ENCODE measurements at places on chromosomes 6 and 20.
A peak's percentile ranks its signal among the peaks of the same experiment; 100 is the strongest.

- DNase-seq, result no peak
Measured at GRCh38 chr6:105982761-105983540, 103.2 kb upstream of the PRDM1 start.

GRCh38 chr20:10745790-10746189 is 72.0 kb upstream of the JAG1 start:
- no peak for DNase-seq

- no peak for DNase-seq
Measured at GRCh38 chr6:98067375-98067774, 767.0 kb upstream of the POU3F2 start.

DNA sequence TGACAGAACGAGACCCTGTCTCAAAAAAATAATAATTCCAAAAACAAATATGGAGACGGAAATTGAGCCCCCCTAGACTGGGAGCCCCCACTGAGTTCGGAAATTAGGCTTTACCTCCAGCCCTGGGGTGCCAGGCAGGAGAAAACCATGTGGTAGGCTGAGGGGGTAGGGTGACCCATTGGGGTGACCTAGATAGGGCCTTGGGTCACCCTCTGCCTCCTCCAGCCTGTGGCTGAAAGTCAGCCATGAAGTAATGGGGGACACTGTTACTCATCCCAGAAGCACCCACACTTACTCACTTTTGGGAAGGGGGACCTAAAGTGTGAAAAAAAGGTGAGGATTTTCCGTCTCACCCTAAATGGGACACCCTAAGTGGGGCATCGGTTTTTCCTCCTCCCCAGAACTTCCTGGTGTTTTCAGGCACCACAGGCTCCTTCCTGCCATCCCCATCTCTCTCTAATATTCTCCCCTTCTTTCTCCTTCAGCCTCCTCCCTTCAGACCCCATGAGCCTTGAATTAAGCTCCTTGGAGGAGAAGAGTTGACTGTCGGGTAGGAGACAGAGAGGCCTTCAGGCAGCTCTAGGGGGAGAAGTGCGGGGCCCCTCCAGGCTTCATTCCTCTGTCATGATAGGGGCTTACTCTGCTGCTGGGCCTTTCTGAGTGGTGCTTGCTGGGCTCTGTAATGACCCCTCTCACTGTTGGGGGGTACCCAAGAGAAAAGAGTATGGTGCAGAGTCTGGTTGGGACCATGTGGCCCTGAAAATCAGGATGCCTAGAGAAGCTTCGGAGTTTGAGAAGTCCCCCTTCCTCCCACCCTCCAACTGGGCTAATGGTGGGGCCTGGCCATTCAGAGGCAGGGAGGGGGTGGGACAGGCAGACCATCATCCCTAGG is 2.4 kb downstream of the LTB start:
- DNase-seq, result no peak

DNA sequence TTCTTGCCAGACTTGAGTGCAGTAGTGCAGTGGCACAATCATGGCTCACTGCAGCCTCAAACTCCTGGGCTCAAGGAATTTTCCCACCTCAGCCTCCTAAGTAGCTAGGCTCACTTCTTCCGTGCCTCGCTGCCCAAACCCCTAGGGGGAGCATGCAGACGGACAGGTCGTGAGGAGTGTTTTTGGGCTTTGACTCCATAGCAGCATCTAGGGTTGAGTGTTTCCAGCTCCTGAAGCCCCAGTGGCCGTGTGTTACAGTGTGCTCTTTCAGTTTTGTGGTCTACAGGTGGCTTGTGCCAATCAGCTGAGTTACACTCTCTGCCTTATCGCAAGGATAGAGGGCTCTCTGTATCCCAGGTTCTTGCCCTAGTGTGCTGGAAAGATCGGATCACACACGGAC is 33.4 kb downstream of the NCOA3 start:
- no peak for DNase-seq

GRCh38 chr20:33675136-33675959 is 1.1 kb upstream of the NECAB3 start:
- DNase-seq, result no peak

GRCh38 chr6:110933912-110934311 is 24.6 kb upstream of the GTF3C6 start:
- DNase-seq, result no peak

DNA sequence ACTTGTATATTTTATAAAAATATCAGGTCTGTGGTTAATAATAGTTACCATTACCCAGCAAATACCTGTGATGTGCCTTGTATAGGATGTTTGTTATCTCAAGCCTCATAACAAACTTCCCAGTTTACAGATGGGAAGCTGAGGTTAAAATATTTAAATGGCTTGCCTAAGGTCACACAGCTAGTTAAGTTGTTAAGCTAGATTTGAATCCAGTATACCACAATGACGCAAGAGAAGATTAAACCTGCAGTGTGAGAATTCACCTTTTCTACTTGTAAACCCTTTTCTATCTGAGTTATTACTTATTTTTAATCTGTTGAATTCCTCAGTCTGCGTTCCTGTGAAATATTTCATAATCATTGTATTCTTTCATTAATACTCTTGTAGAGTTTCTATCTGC is 4.9 kb downstream of the DSP start:
- no peak for DNase-seq

DNA sequence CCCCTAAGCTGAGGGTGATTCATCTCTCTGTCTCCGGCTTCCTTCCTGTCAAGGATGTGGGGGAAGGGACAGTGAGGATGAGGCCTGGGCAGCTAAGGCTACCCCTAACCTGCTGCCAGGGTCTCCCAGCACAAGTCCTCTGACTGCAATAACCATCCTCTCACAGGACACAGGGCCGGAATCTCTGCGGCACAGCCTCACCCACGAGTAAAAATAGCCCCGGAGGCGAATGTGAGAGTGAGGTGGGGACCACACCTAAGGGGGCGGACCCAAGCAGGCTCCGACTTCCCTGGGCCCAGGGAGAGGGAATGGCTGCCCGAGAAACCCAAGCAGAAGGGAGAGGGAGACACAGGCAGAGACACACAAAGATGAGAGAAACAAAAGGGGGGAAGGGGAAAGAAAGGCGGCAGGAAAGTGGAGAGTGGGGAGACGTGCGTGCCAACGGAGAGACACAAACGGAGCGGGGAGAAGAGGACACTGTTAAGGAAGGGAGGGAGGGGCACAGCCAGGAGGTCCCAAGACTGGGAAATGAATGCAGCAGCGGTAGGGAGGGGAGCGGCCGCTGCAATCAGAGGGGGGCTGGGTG is 1.4 kb downstream of the CLIC1 start:
- DNase-seq, result peak; percentile 56

DNA sequence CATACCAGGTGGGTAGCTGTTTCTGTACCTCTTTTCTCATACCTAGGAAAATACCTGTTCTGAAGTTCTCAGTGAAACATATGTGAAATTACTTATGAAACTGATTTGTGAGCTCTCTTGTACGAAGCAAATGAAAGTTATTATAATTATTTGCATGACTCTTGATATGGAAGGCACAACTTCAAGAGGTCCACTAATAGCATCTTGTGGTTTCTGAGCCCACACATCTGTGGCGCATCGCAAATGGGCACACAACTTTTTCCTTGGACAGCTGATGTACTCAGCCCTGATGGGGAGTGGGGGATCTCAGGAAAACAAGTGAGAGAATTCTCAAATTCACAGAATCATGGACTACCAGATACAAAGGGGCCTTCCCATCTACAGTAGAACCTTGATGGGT is 432.3 kb downstream of the CD83 start:
- DNase-seq, result no peak

GRCh38 chr20:54284928-54285704 is 77.2 kb downstream of the PFDN4 start:
- DNase-seq, result no peak

DNA sequence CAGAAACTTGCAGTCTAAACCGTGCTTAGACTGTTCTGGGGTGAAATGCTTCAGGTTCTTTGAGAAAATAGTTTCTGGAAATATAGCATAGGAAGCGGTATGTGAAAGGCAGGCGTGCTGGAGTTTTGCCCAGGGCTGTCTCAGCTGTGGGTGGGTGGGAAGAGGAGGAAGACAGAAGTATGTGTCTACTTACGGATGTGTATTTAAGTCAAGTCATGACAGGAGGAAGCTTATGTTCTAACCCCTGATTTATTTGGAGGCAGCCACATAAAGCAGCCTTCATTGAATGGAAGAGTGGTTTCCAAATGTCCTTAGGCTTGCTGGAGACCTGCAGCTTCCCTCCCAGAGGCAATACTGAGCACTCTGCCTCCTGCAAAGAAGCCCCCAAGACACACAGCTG is 345.8 kb upstream of the PRND start:
- no peak for DNase-seq

DNA sequence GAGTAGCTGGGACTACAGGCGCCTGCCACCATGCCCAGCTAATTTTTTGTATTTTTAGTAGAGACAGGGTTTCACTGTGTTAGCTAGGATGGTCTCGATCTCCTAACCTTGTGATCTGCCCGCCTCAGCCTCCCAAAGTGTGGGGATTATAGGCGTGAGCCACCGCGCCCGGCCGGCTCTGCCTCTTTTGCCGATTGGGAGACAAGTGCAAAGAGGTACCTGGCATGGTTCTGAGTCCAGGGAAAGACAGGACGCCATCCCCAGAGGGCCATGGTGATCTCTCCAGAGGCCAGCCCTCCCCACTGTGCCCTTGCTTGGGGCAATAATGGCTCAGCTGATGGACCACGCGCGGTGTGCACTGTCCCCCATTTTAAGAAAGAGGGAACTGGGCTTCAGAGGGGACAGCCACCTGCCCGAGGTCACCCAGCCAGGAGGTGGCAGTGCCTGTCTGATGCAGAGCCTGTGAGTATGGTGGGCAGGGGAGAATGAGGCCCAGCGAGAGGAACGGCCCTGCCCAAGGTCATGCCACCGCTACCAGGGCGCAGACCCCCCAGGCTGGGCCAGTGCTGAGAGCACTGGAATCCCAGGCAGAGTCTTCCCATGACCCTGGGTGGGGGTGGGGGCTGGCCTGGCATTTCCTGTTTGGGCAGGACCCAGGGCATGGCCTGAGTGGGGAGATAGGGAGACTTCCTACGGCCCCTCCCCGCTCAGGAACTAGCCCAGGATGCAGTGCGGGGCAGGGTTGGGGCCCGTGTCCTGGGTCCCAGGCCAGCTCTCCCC is 61.0 kb downstream of the SNAI1 start:
- DNase-seq, result no peak

- no peak for DNase-seq
Measured at GRCh38 chr6:157164972-157165371, 158.3 kb downstream of the TMEM242 start.

GRCh38 chr20:48826069-48826468 is 1.7 kb downstream of the PREX1 start:
- DNase-seq, result no peak

DNA sequence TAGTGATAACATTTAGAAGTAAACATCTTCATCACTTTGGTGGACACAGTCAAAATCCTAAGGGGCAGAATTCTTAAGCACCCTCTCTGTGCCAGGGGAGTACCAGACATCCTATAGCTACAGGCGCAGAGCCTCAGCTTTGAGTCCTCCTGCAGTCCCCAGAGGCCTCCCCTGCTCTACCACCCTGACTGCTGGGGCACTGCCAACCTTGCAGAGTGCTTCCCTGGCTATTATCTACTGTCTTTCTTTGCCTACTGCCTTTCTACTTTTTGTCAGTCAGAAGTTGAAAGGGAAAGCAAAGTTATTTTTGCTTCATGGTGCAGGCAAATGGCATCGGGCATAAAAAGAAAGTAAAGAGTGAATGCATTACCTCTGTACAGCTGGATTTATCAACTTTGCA is 80.1 kb downstream of the AIG1 start:
- no peak for DNase-seq

- no peak for DNase-seq
Measured at GRCh38 chr6:104186831-104187230, 672.9 kb downstream of the HACE1 start.

DNA sequence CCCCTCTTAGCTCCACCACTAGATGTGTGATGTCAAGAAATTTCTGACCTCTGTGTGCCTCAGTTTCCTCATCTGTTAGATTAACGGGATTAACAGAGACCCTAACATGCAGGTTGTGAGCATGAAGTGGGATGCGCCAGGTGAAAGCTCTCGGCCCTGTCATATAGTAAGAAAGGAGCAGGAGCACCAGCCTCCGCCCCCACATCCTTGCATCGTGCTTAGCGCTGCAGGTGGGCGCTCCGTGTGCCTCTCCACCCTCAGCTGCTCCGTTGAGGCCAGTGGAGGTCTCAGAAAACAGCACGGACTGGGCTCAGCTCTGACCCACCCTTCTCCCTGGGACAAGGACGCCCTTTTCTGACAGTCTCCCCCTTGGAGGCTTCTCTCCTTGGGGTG is 63.4 kb downstream of the TCP11 start:
- DNase-seq, result no peak

DNA sequence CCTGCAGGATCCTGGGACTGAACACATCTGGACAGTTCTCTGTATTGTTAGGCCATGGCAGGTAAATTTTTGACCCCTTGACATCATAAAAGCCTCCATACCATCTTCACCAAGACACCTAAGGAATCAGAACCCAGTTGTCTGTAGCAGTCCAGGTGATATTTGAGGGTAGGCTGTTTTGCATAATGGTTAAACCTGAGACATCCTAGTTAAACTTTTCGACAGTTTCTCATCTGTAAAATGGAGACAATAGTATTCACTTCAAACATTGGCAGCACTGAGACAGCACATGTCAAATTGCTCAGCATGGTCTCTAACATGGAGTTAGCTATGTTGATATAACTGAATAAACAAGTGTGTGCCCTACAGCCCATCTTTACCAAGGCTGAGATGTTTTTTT is 24.8 kb downstream of the C6orf62 start:
- no peak for DNase-seq

- DNase-seq, result no peak
Measured at GRCh38 chr20:48945840-48946514, 24.5 kb downstream of the ARFGEF2 start.

DNA sequence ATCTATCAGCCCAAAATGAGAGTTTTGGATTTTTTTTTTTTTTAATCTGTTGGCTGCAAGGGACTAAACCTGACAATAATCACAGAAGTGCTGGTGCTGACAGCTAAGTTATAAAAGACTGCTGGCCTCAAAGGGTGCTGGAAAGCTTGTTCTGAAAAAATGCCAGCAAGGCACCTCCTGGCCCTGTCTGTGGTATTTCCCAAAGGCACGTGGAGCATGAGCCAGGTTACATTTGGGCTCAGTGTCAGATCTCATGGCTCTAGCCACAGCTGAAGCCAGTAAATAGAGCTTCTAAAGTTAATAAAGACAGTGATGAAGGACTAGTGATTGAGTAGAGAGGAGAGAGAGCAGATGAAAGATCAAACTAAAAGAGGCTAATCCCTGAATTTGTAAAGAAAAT is 178.9 kb downstream of the FUT9 start:
- DNase-seq, result no peak

- DNase-seq, result no peak
Measured at GRCh38 chr6:14706378-14706929, 539.4 kb upstream of the JARID2 start.
